Astrocyte of the spinal cord (primary cell): ENCODE measurements at places on chromosomes 2 and 18.
A peak's percentile ranks its signal among the peaks of the same experiment; 100 is the strongest.

- no peak for DNase-seq
These were observed 579 bp upstream of the EMX1 start for GRCh38 chr2:72916743-72917137.

GRCh38 chr2:86000938-86001312, 104.8 kb downstream of the POLR1A start:
- DNase-seq = no peak

- peak; percentile 97 for DNase-seq
These were observed 136.1 kb upstream of the PID1 start for GRCh38 chr2:229407170-229407569.

DNA sequence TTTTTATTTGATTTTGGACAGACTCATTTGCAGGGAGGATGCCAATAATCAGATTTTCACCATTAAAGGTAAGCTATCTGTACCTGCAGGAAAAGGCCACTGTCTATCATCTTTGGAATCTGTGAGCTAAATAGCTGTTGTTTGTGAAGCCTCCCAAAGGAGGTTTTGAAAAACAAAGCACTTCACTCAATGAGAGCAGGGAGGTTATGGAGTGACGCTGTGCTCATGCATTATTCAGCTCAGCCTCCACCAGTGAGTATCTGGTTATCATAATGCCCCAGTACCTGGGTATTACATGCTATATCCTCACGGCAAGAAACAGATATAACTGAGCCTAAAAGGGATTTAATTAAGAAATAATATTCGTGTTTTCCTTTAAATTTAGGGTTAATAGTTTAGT, 189.6 kb upstream of the PIK3C3 start:
- DNase-seq = no peak

DNA sequence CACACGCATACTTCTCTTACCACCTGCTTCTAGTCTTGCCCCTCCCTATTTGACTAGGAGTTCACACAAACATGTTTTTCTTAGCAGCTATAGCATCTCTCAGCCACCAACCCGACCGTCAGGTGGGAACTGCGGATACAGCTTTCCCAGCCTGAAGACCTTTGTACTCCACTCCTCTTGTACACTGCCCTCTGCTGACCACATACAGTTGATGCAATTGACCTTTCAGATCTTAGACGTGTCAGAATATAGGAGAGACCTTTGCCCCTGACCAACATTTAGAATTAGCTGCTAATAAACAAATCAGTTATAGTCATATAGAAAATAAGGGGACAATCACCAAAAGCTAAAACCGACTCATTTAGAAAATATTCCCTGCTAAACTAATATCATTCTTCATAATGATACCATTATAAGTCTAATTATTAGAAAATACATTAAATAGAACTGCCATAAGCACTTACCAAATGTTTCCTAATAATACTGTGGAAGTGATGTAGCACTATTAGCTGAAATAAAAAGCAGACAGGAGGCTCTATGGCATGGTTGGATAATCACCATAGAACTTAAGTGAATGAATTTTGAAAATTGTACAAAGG, 208.4 kb downstream of the RAD51AP2 start:
- peak; percentile 53 for DNase-seq

GRCh38 chr2:64439194-64439593, 14.8 kb upstream of the LGALSL start:
- no peak for DNase-seq

DNA sequence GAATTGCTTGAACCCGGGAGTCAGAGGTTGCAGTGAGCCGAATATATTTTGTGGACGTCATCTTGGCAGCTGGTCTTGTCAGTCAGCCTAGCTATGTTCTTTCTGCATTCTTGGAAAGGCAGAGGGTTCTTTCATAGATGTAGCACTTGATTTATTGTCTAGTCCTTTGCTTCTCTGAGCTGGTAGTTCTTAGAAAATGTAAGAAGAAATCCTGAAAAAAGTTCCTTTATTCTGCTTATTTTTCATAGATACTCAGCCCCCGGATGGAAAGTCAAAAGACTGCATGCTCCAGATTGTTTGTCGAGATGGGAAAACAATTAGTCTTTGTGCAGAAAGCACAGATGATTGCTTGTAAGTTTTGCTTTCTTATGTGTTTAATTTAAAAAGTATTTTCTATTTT, 21.3 kb downstream of the PLEKHB2 start:
- DNase-seq = no peak

DNA sequence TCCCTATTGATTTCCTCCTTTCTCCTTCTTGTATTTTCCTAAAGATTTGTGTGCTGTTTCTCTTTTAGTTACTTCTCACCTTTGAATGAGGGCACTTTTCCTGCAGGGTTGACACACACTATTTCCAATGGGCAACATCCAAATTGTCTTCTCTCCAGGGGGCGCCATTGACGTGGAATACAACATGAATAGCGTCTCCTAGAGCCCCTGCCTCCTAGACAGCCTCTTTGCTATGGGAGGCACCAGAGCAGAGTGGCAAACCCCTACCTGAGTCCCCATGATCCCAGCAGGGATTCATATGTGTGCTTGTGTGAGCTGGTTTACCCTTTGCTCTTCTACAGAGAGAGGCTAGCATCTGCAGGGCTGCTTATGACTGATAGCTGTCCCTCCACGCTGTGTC, 61.3 kb upstream of the ITSN2 start:
- DNase-seq = peak; percentile 45
